ENCODE measurements at places on chromosomes 5 and 9. TPM values are rescaled to one million over a fixed set of nuclear protein-coding genes. Genes with fewer than 3 reads are reported as not detected.

Gene KLF4
- 14.8 TPM for total RNA-seq

Gene SLC36A3
- not detected for total RNA-seq

Gene RECK
- total RNA-seq, result 6.9 TPM

Gene ZNF366
- total RNA-seq, result not detected

Gene FBXL7
- total RNA-seq, result 1.5 TPM

Gene AQP7
- total RNA-seq, result 0.47 TPM

Measured in A549 treated with CORT108297 at 1 μM for 4 hours (cell line).